Mesenteric fat pad (tissue), 1 donor: ENCODE measurements at places on chromosomes 12 and 14. TPM values are rescaled to one million over a fixed set of nuclear protein-coding genes. Genes with fewer than 3 reads are reported as not detected.

- no peak for DNase-seq
These were observed 6.6 kb upstream of the NOP2 start for GRCh38 chr12:6574576-6575295.

GRCh38 chr12:119601877-119602733, 8.5 kb downstream of the TMEM233 start:
- DNase-seq = no peak

DNA sequence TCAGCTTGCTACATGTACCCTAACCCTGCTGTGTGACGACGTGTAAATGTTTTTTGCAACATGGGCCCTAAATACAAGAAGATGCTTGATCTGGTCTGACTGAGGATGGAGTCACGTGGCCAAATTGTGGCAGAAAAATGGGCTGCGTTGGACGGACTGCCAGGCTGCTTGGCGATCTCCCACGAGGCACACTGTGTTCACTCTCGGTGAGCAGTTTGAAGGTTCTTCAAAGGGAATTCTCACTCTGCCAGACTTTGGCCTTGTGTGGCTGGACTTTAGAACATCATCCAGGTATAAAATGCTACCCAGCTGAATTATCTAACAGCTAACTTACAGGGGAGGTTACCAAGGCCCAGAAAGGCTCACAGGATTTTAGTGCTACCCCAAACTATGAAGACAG, 85.1 kb downstream of the KDM2B start:
- DNase-seq = no peak

The LHX5 gene
- not detected for total RNA-seq

The KRT83 gene
- total RNA-seq = not detected

The ENDOU gene
- 1.4 TPM for total RNA-seq

The BBOF1 gene
- total RNA-seq = 3.1 TPM

The PPP2R5C gene
- 124 TPM for total RNA-seq

The BDKRB2 gene
- 11.4 TPM for total RNA-seq

DNA sequence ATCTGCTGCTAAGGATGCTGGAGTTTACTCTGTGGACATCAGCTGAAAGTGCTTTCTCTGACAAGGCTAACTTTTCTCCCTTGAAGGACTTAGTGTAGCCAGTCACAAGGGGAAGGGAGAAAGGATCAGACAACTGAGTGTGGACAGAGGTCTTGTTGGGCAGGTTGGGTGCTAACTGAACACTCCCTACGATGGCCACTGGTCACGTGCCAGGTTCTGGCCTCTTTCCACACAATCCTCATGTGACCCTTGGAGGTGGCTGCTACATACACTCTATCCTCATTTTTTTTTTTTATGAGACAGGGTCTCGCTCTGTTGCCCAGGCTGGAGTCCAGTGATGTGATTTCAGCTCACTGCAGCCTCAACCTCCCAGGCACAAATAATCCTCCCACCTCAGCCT, 39.7 kb downstream of the FOXN4 start:
- DNase-seq = no peak

The DAO gene
- not detected for total RNA-seq

DNA sequence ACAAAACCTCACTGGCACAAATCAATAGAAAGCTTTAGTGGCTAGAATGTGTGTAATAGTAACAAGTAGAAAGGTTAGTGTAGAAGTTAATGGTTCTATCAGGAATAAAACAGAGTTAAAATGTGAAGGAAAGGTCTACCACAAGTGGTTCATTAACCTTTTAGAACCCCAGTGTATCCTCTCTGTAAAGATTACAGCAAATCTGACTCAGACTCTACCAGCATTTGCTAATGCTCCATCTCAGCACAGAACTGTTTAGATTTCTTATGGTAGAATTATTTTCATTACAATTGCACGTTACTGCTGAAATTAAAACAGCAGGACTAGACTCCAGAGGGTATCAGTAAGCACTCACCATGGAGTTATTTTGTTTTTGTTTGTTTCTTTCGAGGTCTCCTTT, 609.0 kb upstream of the LMO3 start:
- no peak for DNase-seq

GRCh38 chr12:115898670-115899069, 378.8 kb downstream of the MED13L start:
- DNase-seq = no peak

GRCh38 chr12:93684716-93685115, 7.5 kb downstream of the CRADD start:
- DNase-seq = no peak

DNA sequence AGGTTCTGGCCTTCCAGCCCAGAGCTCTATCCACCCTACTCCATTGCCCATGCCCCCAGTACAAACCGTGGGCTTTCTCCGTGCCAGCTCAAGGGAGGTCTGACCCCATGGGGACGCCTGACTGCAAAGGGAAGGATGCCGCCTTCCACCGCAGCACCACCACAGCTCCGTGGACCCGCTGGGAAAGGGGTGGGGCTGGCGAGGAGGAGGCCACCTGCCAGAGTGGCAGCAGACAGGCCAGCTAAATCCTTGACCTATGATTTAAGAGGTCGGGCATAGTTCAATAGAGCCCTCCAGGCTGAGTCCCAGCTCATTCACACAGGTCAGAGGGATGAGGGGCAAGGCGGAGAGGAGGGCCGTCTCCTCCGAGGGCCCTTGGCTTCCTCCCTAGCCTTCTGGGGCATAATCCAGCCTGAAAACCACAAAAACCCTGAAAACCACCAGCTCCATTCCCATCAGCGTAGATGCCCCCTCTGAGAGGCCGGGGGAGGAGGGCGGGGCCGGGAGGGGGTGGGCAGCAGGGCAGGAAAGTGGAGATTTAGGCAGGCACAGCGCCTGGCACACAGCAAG, 14.9 kb upstream of the FIGNL2 start:
- no peak for DNase-seq
